ENCODE measurements at places on chromosomes 12 and 14. TPM values are rescaled to one million over a fixed set of nuclear protein-coding genes. Genes with fewer than 3 reads are reported as not detected.

The SP7 gene
- not detected for total RNA-seq

The GLS2 gene
- total RNA-seq: under 0.01 TPM

DNA sequence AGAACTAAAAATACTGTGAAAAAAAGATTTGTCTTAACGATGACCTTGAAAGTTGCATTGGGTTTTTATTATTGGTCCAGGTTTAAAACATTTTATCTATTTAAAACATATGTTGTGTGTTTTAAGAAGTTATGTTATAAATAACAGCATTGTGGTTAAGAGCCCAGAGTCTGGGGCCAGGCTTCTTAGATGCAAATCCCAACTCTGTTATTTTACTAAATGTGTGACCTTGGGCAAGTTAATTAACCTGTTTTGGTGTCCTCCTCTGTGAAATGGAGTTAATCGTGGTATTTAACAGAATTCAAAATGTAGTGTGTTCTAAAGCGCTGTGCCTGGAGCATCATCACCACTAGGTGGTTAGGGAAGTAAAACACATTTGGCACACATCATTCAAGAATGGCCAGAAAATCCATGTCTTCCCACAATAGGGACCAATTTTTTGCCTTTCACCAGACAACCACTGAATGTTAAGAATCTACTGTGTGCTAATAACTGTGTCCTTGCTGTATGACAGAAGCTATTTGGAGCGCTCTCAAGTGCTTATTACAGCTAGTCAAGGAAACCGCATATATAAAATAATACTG, 133.3 kb downstream of the MON2 start:
- peak; percentile 3 for DNase-seq

DNA sequence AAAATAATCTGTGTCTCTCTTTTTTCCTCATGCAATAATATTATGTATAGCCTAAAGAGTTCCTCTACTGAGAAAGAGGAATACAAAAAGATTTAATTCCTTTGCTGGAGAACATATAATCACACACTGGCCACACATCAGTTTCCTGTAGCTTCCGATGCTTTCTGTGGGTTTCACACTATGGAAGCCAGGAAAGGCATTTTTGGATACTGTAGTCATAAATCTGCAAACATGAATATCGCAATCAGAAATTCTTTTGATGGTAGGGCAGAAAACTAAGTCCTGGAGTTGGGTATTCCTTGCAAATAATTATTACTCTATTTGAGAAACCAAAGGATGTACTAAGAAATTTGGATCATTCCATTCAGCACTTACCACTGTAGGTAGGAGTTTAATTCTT, 260.0 kb downstream of the ACSS3 start:
- no peak for DNase-seq
